ENCODE measurements at places on chromosomes 6 and 20.

DNA sequence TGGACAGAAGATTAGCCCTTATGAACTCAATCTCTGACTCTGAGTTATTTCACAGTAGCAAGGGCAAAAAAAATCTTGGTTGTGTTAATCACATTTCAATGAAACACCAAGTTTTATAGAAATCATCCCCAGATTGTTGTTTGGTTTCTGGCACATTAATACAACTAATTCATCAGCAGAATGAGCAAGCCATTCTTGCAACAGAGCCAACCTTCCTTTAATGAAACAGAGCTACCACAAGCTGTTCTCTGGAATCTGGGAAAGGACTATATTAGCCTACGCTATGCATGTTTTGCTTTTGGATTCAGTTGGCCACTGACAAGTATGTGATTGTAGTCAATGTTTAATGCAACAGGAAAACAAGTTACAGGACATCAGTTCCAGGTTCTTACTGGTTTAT, 13.8 kb upstream of the POPDC3 start:
- DNase-seq, result no peak

DNA sequence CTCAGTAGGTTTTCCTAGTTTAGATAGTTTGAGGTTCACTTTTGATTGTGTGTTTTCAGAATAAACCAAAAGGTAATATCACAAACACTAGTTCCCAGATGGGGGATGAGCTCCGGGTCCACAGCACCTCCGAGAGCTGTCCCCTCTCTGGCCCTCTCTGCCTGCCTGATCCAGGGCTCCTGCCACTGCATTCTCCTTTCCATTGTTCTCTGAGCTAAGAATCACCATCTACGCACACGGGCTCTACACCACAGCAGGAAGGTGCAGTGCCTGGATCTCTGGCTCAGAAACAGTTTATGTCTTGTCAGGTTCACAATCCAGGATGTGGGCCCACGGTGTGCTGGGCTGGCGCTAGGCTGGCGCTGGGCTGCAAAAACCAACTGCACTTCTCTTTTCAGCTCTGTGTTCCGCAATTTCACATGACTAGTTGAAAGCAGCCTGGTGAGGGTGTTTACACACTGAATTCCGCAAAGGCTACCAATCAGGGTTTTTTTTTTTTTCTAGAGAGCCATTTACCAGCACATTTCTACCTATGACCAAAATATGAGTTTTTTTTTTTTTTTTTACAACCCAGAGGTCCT, 167.5 kb downstream of the SOD2 start:
- no peak for DNase-seq

DNA sequence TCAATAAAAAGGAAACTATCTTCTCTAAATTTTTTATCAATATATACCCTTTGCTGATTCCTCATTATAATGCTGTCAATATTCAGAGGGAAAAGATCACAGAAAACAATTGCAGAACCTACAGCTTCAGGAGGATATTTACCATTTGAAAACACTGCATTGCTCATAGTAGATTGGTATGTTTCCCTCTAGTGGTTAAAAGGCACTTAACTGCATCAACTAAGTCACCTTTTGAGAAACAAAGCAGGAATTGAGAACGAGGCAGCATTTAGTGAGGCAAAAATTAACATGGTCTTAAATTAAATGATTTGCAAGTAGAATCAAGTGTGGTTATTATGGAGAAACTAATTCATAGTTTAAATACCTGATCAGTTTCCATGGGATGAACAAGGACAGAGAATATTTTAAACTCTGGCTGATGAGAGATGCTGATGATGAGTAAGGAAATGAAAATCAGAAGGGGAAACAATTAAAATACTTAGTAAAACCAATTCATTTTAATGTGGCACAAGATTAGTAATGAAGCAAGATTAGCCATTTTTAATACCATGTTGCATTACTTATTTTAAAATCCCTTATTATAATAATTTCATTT, 642.1 kb downstream of the EPHA7 start:
- no peak for DNase-seq

DNA sequence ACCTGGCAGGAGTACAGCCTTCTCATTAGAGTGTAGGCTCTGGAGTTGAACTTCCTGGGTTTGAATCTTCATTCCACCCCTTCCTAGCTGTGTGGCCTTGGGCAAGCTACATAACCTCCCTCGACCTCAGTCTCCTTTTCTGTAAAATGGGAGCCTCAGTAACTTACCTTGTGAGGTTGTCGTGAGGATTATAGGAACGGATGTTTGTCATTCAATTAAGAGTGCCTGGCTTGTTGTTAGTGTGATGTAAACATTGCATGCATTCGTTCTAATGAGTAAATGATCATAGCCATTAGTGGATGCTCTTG, 45.2 kb downstream of the TOX2 start:
- no peak for DNase-seq

- no peak for DNase-seq
Observed at GRCh38 chr6:136535017-136535765, 15.0 kb downstream of the MAP7 start.

DNA sequence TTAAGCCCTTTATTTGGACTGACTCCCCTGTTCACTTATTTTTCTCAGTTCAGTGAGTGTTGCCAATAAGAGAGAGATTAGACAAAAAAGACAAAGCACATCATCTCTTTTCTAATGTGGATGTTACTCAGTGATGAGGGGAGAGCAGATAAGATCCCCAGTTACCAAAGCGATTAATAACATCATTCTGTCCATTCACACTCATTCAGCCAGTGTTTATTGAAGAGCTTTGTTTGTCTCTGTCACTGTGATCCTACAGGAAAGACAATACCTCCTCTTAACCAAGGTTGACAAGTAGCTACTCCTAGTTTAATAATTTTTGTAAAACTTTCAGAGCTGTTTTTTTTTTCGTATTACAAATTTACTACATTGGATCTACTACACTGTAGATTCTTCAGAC, 163.0 kb downstream of the EYA4 start:
- DNase-seq, result no peak

DNA sequence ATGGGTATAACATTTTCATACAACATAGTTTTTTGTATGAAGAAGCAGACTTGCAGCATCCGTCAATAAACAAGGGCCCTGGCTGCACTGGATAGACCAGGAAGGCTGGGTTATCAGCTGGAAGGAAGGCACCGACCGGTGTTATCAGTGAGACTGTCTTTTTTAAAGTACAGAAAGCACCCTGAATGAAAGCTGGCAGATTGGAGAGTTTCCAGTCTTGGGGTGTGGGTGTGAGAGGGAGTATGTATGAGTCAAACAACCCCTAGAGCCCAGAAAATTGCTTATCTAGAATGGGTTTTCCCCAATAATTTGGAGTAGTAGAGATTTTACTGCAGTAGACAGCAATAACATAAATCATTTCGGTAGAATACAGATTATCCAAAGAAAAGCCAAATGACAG, 42.4 kb downstream of the TXLNB start:
- DNase-seq, result peak; percentile 62

DNA sequence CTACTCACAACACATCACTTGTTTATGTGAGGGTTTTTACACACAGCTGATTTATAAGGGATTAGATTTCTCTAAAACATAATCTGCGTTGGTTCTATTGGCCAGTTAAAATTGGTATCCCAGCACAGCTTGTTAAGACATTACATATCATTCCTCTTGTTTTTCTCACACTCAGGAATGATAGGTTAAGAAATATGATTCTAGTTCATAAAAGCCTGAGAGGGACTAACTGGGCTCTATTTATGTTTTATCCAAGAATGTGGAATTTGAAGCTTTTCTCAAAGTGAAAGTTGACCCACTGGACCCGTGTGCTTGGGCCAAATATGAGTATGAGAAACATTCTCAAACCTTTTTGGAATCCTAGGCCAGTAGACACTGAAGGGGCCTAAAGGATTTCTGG, 117.3 kb downstream of the TMEM170B start:
- no peak for DNase-seq

DNA sequence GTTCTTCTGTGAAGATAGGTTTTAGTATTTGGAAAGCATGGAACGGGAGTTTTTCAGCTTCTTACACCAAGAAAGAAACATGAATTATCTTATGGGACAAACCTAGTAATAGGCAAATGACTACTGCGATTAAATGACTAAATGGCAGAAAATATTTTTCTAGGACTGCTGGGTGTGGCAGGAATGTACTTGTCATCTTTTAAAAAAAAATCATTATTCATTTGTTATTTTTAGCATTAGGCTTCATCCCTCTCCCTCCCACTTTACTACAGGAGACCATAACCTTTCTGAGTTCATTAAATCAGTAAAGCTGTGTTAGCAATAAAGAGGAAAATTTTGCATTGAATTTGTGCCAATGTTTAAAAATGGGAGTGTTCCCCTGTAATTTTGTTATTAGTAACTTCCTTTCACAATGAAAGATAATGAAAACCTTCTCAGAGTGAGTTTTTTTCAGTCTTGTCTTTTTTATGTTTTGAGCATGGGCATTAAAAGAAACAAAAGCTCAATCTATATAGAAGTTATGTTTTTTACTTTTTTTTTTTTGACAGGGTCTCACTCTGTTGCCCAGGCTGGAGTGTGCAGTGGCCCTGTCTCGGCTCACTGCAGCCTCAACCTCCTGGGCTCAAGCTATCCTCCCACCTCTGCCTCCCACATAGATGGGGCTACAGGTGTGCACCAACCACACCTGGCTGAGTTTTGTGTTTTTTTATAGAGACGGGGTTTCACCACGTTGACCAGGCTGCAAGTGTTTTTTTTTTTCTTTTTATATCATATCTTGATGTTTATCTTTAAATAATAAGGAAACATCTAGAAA, 105.6 kb upstream of the CLDN20 start:
- no peak for DNase-seq

GRCh38 chr6:32187009-32187709, 2.8 kb downstream of the PBX2 start:
- DNase-seq, result no peak

- no peak for DNase-seq
Observed at GRCh38 chr6:51467231-51467952, 620.0 kb downstream of the PKHD1 start.

DNA sequence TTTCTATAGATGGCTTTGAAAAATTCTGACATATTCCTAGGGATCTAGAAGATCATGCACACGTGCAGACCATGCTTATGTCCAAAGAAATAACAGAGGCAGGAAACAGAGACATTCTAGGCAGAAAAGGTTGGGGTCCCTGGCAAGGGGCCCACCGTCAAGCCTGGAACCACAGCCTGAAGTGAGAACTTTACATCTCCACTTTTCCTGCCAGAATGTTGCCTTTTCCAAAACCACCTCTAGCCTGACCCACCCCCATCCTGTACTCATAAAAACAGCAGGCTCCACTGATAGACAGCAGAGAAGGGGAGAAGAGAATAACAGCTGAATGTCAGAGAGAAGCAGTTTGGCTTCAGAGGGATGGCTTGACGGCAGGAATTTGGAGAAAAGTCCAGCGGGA, 257.3 kb upstream of the NT5E start:
- DNase-seq, result no peak

GRCh38 chr20:22315771-22316170, 268.6 kb downstream of the FOXA2 start:
- no peak for DNase-seq

DNA sequence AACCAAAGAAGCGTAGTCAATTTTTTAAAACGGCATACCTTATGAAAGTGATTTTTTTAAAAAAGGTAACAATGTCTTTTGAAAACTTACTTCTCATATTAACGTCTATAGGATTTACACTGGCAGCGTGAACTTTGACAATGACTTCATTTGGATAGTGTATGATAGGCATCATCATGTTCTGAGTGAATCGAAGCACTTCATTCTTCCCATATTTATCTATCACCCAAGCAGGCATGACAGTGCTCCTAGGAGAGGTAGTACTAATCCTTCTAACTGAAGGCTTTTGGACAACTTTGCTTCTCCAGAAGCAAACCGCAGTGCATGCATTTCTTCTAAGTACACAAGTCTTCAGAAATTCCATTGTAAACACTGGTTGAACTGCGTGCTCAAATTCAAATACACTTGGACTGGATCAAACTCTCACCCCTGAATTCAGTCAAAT, 618 bp downstream of the RTN4IP1 start:
- no peak for DNase-seq

- no peak for DNase-seq
Observed at GRCh38 chr20:25290646-25291431, 43.0 kb downstream of the PYGB start.

GRCh38 chr6:16360365-16360764, 122.0 kb downstream of the GMPR start:
- no peak for DNase-seq

DNA sequence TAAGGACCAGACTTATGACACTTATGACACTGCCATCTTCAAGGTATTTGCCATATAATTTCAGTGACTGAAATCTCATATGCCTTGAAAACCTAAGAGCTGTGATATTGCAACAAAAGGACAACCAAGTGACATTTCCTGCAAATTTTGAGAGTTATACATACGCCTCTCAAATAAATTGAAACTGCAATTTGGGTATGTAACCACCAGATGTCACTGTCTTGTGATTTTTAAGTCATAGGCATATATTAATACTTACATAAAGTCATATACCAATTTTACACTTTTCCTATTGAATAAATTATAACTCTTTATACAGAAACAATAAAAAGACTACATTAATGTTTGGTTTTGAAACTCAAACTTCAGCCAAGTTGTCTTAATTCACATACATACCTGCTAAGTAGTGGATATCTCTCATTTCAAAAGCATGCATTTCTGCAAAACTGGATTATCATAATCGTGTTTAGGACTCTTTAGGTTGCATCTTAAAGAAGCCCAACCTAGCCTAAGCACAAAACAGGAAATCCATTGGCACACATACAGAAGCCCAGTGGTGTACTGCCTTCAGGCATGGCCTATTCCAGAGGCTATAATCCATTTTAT, 180.2 kb downstream of the PACRG start:
- DNase-seq, result no peak

DNA sequence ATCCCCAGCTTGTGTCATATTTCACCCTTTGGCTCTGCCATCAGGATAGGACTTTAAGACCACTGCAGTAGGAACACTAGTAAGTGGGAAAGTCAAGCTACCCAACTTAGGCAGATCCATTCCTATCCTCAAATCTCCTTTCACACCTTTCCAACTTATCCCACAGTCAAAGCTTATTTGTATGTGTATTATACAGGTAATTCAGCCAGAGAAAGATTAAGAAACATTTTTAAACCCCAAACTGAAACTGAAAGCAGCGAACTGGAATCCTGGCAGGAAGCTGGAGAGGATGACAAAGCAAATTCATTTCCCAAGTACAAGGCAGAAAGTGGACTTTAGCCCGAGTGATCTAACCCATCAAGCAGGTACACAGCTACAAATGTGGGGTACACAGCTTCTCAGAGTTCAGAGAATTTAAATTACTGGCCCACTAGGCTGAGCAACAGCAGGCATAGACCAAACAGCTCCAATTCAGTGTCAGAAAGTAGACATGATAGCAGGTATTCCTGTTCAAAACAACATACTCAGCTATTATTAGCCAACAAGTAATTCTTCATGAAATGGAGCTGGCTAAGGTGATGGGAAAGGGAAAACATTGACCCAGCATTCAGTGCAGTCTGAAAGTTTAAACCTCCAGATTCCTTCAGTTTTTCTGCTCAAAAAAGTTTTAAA, 39.1 kb downstream of the ILRUN start:
- no peak for DNase-seq

- no peak for DNase-seq
Observed at GRCh38 chr6:129645106-129645829, 64.7 kb downstream of the ARHGAP18 start.

Measured in stimulated activated CD4-positive, alpha-beta T cell treated with anti-CD3 and anti-CD28 coated beads, Interleukin-15, amount 100 ng/mL, for 24 hours (primary cell).